ENCODE measurements at places on chromosomes 3 and 15.
A peak's percentile ranks its signal among the peaks of the same experiment; 100 is the strongest.

GRCh38 chr15:40829115-40829514, 607 bp upstream of the PPP1R14D start:
- DNase-seq, result no peak

DNA sequence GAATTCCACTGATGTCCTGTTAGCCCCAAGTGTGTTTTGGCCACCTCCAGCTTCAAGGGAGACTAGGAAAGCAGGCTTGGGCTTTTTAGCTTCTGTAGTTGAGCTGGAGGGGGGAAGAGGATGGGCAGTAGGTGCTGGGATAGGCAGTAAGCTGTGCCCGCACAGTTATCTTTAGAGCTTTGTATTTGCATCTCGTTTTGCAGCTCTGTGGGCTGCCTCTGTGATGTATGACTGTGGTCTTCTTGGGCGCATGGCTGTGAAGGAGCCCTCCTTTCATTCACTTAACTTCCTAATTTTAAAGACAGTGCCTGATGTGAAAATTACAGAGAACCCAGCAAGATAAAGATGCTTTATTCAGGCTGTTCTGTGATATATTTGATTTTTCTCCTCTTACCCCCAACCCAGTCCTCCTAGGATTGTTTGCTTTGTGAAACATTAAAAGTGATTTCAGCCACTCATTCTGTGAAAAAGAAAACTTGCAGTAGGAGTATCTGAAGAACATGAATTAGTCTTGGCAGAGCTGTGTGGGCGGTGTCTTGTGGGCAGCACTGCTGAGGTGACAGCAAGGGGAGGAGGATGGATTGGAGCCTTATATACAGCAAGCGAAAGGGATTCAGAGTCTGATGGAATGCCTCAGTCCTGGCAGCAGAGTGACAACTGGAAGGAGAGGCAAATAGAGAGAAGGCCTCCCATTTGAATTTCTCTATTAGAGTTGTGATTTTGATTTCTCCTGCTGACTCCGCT, 74.3 kb downstream of the LARS2 start:
- DNase-seq, result no peak

- DNase-seq, result no peak
Measured at GRCh38 chr3:156816091-156816793, 9.9 kb upstream of the LEKR1 start.

DNA sequence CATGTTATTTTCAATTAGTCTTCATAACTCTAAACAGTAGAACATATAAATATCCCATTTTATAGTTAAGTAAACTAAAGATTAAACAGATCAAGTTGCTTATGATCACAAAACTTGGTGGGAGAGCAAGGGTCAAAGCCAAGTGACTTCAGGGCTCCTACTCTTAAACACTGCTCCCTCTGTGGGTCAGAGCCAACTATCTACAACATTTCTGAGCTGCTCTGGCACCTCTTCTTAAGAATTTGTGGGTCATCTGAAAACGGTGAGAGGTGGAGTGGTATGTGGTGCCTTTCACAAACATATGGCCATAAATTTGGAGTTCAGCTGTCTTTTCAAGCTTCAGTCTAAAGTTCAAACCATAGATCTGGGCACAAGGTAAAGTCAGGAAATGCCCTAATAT, 10.9 kb downstream of the ATG3 start:
- DNase-seq, result no peak

GRCh38 chr15:53536479-53537120, 222.9 kb downstream of the WDR72 start:
- peak; percentile 63 for DNase-seq

- no peak for DNase-seq
Measured at GRCh38 chr15:88705769-88706165, 67.0 kb downstream of the ISG20 start.

- DNase-seq, result no peak
Measured at GRCh38 chr3:117632191-117632590, 922.6 kb downstream of the TUSC7 start.

DNA sequence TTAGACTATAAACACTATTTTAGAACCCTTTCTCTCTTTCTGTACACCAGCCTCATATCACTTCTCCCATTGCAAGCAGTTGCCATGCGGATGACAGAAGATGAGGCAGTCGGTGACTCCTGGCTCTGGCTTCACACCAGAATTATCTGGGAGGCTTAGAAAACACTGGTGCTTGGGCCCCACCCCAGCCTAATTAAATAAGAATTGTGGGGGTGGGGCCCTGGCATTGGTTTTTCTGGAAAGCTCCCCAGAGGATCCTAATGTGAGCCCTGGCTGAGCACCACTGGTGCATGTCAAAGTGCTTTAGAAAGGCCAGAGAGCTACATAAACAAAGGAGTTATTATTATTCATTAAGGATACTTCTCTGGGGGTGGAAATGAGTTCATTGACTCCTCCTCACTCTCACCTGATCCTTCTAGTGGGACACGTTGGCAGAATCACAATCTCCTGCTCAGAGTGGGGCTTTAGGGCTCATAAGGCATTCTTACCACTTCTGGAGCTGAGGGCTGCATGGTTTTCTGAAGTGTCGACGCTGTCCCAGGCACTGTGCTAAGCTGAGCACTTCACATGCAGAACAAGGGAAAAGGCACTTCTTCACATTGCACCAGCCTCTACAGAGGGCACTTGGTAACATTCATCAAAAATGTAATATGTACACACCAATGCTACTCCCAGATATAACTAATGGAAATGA, 188.5 kb upstream of the TLE3 start:
- DNase-seq, result no peak

- no peak for DNase-seq
Measured at GRCh38 chr15:99696096-99696495, 37.1 kb downstream of the LYSMD4 start.

All from D341Med (cell line).